Lower lobe of right lung (tissue), 2 donors: ENCODE measurements at places on chromosomes 6 and 20. TPM values are rescaled to one million over a fixed set of nuclear protein-coding genes. Genes with fewer than 3 reads are reported as not detected.

DNA sequence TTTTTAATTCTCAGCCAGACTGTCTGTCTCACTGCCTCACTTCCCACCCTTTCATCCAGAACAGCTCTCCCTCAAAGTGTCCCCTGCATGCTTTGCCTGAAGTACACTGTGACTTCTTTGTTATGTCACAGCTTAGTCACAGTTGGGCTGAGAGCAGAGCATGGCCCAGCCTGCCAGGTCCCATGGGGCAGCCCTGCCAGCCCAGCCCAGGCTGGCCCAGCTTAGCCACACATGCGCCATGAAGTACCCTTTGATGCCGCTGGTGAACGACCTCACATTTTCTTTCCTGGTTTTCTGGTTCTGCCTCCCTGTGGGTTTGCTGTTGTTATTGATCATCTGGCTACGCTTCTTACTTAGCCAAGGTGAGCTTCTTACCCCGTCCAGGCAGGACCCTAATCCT lies at the start of gene ADIG:
ADIG (plus strand) TSS at position 185 of the 400 bp plus-strand sequence; CDS start at position 239, 54 bp downstream.
- DNase-seq = no peak
- no peaks in the 10 kb centered on the region for H3K4me1 ChIP-seq
- H3K36me3 ChIP-seq = peaks cover 19% of the 10 kb centered on the region
- no peak within 1 kb of the TSS for H3K27ac ChIP-seq
- no peak within 1 kb of the TSS for H3K4me3 ChIP-seq

DNA sequence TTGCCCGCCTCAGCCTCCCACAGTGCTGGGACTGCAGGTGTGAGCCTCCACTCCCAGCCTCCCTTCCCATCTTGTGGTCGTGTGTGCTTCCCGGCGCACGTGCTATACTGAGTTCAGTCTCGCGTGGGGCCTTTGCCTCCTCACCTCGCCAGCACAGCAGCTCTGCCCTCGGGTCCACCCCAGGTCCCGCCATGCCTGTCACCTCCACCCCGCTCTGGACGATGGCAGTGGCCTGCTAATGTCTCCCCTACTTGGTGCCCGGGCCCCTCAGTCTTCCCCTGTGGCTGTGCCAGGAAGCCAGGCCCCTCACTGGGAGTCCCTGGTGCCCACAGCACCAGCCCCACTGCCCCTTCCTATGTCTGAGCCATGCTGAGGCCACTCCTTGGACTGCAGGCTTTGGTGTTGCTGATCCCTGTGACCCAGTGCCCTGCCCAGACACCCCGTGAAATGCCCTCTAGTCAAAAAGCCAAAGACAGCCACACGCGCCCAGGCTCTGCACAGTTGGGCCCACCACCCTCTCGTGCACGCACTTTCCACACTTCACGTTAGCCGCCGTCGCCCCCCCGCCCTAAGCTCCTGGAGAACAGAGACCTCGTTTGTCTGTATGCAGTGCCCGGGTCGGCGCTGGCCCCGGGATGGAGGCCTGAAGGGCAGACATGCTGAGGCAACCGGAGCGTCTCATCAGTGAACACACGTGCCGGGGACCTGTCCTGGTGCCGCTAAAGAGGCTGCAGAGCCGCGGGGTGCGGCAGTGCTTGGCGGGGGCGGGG lies 14.3 kb downstream of the HRH3 start:
- peak; percentile 40 for DNase-seq
- H3K27me3 ChIP-seq = peaks cover 17% of the 10 kb centered on the region
- no peak overlapping the region for H3K27ac ChIP-seq
- H3K36me3 ChIP-seq = peaks cover 36% of the 10 kb centered on the region

DNA sequence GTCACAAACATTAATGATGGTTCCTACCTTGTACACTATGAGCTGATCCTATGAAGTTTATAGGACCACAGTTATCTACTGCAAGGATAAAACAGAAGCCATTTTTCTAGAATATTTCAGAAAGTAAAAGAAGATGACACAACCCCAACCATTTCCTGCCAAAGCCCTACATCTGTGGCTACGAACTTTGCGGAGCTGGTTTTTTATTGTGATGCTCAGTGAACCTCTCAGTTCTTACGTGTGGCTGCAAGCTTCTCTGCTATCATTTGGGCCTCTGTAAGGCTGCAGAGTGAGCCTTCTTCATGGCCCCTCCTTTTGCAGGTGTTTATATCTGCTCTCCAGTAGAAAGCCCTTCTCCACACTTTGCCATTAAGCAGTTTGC lies 17.8 kb upstream of the TAGAP start:
- no peak overlapping the region for H3K4me3 ChIP-seq
- no peaks in the 10 kb centered on the region for H3K27me3 ChIP-seq
- no peak for DNase-seq
- no peaks in the 10 kb centered on the region for H3K36me3 ChIP-seq
- peaks cover 21% of the 10 kb centered on the region for H3K4me1 ChIP-seq

DNA sequence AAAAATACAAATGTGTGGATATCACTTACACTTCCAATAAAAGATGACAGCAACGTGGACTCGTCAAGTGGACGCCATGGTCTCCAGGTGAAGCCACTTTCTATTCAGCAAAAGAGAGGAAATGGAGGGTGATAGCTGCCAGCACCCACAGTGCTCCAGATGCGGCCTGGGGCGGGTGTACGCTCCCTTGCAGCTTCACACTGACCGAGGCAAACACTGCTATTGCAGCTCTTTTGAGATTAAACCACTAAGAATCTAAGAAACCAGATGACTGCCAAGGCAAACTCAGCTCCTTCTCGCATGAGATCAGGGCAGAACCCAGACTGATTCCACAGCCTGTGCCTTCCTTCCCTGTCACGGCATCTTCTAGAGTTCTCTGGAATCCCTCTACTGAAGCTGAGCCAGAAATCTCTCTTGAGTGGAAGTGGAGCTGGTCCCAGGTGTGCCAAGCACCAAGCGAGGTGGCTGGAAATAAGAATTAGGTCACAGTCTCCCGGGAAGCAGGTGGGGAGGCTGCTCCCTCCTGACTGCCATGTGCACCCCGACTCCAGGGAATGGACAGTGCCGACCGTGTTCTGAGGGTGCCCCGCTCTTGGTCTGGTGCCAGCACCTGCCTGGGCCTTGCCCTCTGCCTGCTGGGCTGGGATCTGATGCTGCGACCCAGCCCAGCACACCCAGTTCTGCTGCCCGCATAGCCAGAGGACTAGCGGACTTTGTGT lies 90.1 kb upstream of the AFDN start:
- no peak overlapping the region for H3K27ac ChIP-seq
- H3K4me3 ChIP-seq = no peak overlapping the region
- no peaks in the 10 kb centered on the region for H3K27me3 ChIP-seq

DNA sequence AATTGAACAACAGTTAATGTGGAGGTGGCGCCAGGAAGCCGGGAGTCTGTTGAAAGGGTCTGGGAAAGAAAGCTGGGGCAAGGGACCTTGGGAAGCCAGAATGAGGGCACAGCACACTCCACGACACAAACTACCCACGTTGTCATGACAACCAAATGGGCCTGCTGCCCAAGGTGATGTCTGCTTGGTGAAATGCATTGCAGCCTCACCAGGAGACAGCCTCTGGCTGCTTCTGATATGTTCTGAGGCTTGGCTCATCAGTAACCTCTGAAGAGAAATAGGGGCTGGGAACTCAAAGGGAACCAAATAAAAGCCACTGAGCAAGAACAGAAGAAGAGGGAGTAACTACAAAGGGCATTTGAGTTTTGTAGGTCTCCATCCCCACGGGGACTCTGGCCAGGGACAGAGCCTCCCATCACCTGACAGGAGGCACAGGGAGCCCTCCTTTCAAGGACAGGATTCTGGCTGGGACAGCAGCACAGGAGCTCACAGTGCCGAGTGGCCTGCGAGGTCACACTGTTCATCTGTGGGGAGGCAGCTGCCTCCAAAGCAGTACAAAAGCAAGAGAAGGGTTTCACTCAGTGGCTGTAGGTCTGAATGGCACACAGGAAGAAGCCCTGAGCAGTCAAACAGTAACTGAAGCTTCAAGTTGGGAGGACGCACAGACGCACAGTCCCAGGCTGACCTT lies 44.6 kb upstream of the KCNK16 start:
- H3K27ac ChIP-seq = no peak overlapping the region
- H3K4me3 ChIP-seq = no peak overlapping the region
- no peaks in the 10 kb centered on the region for H3K27me3 ChIP-seq
- no peaks in the 10 kb centered on the region for H3K36me3 ChIP-seq

DNA sequence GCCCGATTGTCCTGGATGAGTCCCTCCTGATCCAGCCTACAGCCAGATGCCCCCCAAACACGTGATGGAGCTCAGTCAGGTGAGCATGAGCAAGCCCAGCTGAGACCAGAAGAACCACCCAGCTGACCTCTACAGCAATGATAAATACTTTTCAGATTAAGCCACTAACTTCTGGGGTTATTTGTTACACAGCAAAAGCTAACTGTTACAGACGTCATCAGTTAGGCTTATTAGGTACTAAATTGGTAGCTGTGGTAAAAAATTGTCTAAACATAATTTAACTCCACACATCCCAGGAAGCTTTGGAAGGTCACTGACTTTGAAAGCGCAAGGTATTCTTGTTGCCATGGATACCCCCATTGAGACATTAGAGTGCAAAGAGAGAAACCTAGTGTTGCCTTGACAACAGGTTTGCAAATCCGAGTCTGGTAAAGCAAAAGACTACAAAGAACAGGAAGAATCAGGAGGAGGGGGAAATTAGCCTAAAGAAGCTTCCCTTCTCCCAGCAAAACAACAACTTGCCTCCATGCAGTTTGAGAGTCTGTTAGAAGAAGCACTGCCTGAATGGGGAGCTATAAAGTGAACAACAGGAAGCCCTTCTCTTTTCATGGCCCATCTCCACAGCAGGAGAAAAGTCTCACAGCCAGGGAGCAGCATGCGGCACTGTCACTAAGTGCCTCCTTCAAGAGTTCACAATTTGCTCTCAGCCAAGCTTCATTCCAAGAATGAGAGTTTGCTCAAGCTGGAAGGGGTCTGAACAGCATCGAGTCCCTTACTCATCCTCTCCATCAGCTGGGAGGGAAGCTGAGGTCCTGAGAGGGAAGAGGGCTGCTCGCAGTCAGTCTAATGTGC lies 41.7 kb upstream of the ZNF831 start:
- no peaks in the 10 kb centered on the region for H3K36me3 ChIP-seq
- no peaks in the 10 kb centered on the region for H3K4me1 ChIP-seq
- no peak for DNase-seq
- no peak overlapping the region for H3K4me3 ChIP-seq

GRCh38 chr20:51131811-51132210 lies 108.9 kb upstream of the KCNG1 start:
- no peaks in the 10 kb centered on the region for H3K27me3 ChIP-seq
- H3K4me3 ChIP-seq = no peak overlapping the region
- H3K27ac ChIP-seq = no peak overlapping the region

- no peaks in the 10 kb centered on the region for H3K36me3 ChIP-seq
- no peak overlapping the region for H3K4me3 ChIP-seq
- peaks cover 25% of the 10 kb centered on the region for H3K4me1 ChIP-seq
- H3K27ac ChIP-seq = no peak overlapping the region
- DNase-seq = no peak
- H3K27me3 ChIP-seq = peaks cover 13% of the 10 kb centered on the region
These were observed 15.1 kb upstream of the RBPJL start for GRCh38 chr20:45291526-45291925.

GRCh38 chr20:37389241-37389747 lies 43.4 kb downstream of the SRC start:
- no peak overlapping the region for H3K4me3 ChIP-seq
- H3K27ac ChIP-seq = no peak overlapping the region
- H3K36me3 ChIP-seq = peaks cover 63% of the 10 kb centered on the region
- no peaks in the 10 kb centered on the region for H3K27me3 ChIP-seq
- H3K4me1 ChIP-seq = peaks cover 8% of the 10 kb centered on the region
- peak; percentile 30 for DNase-seq

- DNase-seq = no peak
- no peaks in the 10 kb centered on the region for H3K27me3 ChIP-seq
- no peak overlapping the region for H3K27ac ChIP-seq
- H3K36me3 ChIP-seq = no peaks in the 10 kb centered on the region
- no peaks in the 10 kb centered on the region for H3K4me1 ChIP-seq
These were observed 272.3 kb downstream of the CD109 start for GRCh38 chr6:73968221-73968757.

GRCh38 chr6:3687847-3688246 lies 63.7 kb downstream of the PXDC1 start:
- no peak overlapping the region for H3K27ac ChIP-seq
- DNase-seq = no peak
- no peaks in the 10 kb centered on the region for H3K27me3 ChIP-seq
- H3K4me3 ChIP-seq = no peak overlapping the region

DNA sequence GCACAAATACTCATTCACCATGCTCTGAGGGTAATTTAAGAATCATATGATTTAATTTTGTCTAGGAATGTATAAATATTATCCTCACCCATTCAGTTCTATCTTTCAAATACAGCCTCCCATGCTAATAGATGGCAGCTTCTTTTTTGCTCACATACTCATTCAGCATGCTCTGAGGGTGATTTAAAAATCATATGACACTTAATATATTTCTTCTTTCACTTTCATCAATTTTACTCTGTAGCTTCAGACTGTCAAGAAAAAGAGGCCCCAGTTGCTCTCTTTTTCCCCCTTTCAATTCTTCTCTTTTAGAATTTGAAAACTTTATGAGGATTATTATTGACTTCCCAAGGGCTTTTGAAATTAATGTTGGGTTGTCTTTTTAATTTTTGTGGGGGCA lies 161.7 kb upstream of the LAMP5 start:
- H3K4me3 ChIP-seq = no peak overlapping the region
- H3K27me3 ChIP-seq = no peaks in the 10 kb centered on the region
- no peak for DNase-seq
- H3K4me1 ChIP-seq = peaks cover 23% of the 10 kb centered on the region

DNA sequence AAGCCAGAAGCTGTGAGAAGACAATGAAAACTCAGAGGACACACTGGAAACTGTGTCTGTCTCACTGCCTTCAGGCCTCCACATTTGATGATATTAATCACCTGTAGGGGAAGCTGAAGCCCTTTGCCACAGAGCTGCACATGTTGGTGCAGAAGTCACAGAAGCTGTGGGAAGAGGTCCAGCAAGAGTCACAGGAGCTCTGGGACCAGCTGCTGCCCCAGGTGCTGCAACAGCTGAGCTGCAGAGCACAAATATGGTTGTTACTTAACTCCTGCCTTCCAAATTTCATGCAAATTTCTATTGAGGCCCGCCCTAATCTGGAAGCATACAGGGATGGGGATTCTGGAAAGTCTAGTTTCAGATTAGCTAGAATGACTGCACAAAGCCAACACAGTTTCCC lies 169.3 kb downstream of the OGFRL1 start:
- H3K27me3 ChIP-seq = no peaks in the 10 kb centered on the region
- no peak overlapping the region for H3K4me3 ChIP-seq
- H3K27ac ChIP-seq = no peak overlapping the region
- no peaks in the 10 kb centered on the region for H3K36me3 ChIP-seq

The LTB gene
- 10.0 TPM for total RNA-seq

The CASP8AP2 gene
- total RNA-seq = 18.3 TPM

The JARID2 gene
- total RNA-seq = 16.0 TPM

The CPXM1 gene
- 10.2 TPM for total RNA-seq

The TGM3 gene
- 0.32 TPM for total RNA-seq

The OR2J3 gene
- total RNA-seq = not detected

The ELOVL2 gene
- 0.21 TPM for total RNA-seq

The OR2H2 gene
- not detected for total RNA-seq

The GLP1R gene
- 0.35 TPM for total RNA-seq

The PTPRK gene
- 62.7 TPM for total RNA-seq

The GSTA2 gene
- 4.8 TPM for total RNA-seq

The MOG gene
- total RNA-seq = not detected

The HCRTR2 gene
- total RNA-seq = not detected

The SCRT2 gene
- not detected for total RNA-seq
